ENCODE measurements at places on chromosomes 5 and 9.
A peak's percentile ranks its signal among the peaks of the same experiment; 100 is the strongest.

- DNase-seq, result no peak
These were observed 75.7 kb upstream of the SMARCA2 start for GRCh38 chr9:1939466-1939865.

GRCh38 chr9:74499770-74500583 is 2.8 kb downstream of the RORB start:
- DNase-seq, result no peak

DNA sequence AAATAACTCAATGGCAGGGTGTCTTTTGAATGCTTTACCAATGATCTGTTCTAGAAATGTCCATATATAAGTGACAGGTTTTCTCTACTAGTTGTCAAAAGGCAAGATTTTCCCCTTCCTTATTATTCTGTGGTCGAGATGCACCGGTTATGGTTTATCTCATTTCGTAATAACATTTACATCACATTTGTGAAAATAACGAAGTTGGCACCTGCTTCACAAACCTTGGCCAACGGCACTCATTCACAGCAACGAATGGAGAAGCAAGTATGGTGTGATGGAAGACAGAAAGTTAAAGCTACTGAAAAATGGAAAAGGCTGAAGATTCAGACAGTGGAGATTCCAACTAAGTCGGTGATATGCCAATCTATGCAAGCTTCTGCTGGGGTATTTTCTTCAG is 235.8 kb downstream of the KCTD16 start:
- no peak for DNase-seq

DNA sequence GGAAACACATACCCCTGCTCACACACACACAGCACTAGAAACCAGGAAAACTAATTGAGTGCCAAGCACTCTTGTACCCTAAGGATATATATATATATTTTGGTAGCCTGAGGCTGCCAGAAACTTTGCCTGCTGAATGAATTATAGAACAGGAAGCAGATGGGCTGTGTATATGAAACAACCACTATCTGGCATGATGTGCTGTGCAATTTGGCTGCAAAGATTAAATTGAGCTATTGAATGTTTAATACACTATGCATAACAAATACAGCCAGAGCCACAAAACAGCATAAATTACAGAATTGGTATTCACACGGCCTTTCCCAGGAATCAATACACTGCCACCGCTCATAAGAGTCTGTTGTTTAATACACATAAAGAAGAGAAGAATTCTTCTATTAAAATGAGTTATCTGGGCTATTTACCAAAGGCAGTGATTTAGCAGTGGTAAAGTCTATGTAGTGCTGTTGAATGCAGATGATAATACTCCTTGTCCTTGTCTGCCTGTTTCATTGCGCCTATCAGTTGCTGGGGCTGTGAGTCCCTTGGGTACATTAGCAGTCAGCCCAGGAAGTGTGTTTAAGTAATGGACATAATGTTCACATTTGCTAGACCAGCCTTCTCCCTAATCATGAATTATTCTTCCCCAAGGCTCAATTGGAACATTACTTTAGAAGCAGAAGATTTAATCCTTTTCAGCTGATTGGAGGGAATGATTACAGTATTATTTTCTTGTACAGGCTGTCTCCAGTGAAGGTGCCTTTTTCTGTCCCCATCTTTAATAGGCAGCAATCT is 294.3 kb downstream of the TLE1 start:
- DNase-seq, result no peak

DNA sequence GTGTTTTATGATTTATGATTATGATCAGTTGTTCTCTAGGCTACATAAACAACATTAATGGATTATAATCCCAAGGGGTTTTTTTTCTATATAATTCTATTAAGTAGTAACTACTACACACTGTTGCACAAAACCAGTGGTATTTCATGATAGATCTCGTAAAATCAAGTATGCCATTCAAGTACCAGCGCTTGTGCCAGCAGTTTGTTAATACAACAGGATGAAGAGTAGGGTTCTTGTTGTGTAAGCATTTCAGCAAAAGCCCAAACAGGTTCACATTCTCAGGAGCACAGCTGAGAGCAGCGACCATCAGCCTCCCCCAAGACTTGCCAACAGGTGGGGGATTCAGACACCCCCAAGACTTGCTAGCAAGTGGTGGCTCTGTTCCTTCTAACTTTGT is 88.8 kb downstream of the CTNND2 start:
- no peak for DNase-seq

DNA sequence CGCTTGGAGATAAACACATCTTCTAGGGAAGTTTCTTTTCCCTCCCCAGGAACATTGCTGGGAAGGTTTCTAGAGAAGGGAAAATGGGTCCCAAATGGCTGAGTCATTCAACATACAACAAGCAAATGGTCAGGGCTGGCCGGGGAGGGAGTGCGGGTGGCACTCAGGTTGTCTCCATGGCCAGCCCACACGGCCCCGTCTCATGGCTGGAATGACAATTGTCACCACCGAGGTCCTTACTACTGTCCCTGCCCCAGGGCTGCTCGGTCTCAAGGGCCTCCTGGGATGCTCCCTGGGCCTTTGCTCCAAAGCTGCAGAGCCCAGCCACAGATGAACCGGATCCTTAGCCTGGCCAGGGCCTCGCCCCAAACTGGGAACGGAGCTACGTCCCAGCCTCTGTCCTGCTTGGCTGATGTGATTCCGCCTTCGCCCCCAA is 121.9 kb downstream of the FGF18 start:
- no peak for DNase-seq

DNA sequence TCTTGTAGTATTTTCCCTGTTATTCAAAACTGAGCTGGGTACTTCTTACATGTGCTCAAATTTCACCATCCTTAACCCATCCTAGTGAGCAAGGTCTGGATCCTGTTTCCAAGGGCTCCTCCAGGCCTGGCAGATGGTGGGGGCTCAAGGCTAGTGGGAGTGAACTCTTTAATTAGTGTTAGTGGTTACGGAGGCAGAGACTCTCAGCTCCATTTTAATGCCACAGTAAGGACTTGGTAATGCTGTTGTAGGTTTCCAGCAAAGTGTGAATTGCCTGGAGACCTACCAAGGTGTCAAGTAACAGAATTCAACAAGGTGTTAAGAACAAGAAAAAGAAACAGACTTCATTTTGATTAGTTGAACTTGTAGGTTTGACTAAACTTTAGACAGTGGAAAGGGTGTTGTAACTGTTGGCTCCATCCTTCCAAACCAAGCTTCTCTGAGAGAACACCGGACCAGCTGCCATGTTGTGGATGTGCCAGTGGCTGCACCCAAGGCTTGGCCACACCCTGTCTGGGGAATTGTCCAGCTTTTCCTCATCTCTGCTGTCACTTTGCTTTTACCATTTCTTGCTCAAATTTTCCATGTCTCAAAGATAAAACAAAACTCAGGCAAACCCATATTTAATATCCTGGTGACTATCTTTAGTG is 98.7 kb downstream of the ADCY2 start:
- DNase-seq, result no peak

DNA sequence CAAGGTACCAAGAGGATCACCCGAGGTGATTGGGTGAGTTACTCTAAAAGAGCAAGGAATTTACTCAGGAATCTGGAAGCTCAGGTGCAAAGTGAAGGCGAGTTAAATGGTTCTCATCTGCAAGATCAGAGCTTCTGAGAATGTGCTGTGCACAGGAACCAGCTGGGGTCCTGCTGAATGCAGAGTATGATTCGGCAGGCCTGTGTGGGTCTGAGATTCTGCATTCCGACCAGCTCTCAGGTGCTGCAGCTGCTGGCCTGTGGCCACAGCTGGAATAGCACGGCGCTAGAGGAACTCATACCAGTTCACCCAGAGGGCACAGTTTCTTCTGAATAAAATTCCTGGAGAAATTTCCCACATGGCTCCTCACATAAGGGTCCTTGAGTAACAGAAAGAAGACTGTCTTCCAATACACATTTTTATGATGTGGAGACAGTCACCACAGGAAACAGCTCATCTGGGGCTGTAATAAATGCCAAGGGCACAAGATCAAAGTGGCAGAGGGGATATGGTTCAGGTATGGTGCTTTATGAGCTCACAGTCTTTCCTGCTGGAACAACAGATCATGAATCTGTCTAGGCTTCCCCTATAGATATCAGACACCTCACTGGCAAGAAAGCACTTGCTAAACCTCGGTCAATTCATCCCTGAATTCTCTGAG is 83.9 kb downstream of the PTPN3 start:
- no peak for DNase-seq

DNA sequence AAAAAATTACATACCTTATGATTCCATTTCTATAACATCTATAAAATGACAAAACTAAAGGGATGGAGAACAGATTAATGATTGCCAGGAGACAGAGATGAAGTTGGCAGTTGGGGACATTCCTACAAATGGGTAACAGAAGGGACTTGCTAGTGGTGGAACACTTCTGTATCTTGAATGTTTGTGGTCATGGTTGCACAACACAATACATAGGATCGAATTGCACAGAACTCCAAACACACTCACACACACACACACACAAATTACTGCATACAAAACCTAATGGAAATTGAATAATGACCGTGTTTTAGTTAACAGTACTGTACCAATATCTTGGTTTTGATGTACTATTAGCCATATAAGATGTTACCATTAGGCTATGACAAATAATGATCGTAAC is 330.7 kb upstream of the POU5F2 start:
- DNase-seq, result no peak

DNA sequence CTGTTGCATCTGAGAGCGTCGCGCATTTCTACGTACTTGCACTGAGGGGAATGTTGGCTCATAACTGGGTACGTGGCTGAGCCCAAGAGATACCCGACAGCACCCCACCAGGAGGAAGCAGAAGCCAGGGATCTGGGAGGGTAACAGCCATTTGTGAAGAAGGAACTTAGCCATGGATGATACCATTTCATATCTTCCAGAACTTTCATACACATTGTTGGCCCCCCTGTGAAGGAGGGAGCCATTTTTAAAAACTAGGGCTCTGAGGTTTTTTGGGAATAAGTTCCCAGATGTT is 101.4 kb upstream of the SLC44A1 start:
- DNase-seq, result no peak

GRCh38 chr5:10372726-10373709 is 19.5 kb downstream of the MARCHF6 start:
- no peak for DNase-seq

DNA sequence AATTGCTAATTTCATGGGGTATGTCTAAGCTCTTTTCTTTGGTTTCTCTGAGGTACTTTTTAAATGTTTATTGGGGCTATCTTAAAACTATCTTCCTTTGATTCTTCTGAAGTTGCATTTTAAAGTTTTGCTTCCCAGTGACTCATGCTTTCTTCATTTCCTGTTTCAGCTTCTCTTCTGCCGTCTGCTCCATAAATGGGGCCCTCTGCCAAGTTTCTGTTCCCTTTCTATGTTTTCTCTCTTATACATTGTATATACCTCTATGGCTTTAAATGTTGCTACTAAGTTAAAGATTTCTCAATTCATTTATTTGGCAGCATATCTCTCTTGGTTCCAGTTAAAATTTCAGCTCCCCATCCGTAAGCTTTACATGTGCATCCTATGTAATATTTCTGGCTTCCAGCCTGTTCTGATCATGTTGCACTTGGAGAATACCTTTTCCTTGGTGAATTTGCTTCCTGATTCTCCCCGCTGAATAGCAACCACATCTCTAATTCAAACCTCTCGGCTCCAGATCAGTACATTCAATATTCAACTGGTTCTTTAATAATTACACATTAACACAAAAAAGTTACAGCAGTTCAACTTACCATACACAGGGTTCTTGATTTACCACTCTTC is 125.3 kb downstream of the ST8SIA4 start:
- peak; percentile 79 for DNase-seq

DNA sequence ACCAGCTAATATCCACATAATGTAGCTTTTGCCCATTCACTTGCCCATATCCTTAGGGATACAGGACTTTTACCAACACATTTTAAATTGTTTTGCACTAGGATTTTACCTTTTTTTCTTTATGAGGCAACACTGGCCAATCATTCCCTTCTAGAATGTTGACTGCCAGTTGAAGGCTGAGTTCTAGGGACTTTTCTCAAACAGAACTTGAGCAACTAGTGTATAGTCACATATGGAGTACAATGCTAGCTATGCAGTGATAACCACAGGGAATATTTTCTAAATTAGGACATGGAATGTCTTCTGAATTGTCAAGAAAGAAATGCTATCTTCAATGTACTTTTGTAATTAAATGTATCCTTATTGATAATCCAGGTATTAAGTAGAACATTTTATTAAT is 133.6 kb downstream of the OXCT1 start:
- DNase-seq, result no peak

DNA sequence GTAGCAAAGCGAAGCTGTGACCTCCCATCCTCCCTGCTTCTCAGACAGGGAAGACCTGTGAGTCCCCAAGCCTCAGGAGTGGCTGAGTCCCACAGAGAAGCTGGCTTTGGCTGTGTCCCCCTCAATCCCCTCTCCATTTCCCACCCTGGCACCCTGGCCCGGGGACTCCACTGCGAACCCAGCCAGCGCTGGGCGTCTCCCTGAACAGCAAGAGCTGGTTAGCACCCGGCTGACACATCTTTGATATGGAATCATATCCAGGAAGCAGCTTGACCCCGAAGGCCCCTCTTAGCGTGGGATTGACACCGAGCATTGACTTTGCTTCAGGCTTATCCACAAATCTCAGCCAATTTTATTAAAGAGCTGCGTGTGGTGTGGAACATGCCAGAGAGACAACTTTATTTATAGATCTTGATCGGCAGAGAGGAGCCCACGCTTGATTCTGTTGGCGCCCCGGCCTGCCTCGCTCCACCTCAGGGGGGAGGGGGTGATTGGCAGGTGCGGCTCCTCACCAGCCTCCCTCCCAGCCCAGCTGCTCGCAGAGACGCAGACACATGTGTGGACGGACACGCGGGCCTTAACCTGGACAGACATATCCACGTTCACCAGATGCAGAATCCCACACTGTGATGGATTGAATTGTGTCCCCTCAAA is 120.7 kb upstream of the MVB12B start:
- DNase-seq, result no peak

DNA sequence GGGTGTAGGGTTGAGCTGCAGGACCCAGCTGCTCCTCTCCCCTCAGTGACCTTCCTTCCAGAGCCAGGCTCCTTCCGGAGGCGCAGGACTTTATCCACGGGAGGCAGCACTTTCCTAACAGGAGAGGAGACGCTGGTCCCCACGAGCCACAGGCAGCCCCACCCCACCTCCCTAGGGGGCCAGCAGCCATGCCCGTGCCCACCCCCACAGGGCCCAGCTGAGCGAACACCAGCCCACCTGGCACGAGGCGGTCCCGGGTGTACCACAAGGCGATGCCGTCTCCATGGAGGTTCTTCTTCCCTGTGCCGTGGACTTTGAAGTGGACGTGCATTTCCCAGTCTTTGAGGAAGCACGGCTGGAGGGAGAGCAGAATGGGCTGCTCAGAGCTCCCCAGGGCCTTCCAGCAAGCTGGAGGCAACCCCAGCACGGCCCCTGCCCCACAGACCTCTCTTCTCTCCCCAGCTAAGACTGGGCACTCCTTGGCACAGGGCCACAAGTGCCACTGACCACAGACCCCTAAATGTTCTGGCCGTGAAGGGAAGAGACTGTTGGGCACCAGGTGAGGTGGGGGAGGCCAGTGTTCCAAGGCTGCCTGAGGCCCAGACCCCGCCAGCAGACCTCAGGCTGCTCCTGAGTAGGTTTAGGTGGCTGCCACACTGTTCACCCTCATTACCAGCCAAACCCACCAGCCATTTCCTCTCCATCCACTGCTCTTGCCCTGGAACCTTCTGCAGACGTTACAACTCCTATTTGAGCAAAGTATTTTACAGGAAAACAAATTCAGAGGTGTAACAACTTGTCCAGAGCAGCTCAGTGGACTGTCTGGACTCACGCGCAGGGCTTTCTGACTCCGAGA is 13.0 kb downstream of the LMAN2 start:
- DNase-seq, result no peak

- DNase-seq, result peak; percentile 29
These were observed 45.4 kb downstream of the ZNF608 start for GRCh38 chr5:124701016-124701415.

Data from epithelial cell of esophagus (primary cell).